ENCODE measurements at places on chromosomes 2 and 18.

DNA sequence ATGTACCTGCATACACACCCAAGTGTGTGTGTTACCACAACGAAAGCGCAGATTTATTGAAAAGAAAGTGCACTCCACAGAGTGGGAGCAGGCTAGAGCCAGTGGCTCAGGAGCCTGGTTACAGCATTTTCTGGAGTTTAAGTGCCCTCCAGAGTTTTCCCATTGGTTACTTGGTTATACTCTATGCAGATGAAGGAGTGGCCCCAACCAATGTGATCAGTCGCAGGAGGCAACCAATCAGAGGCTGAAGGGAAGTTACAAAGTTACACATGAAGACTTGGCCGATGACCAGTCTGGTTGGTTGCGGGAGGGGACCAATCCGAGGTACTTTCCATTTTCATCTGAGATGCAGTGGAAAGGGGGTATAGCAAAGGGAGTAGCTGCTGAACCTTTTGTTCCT lies 13.5 kb upstream of the PRLH start:
- DNase-seq: no peak

DNA sequence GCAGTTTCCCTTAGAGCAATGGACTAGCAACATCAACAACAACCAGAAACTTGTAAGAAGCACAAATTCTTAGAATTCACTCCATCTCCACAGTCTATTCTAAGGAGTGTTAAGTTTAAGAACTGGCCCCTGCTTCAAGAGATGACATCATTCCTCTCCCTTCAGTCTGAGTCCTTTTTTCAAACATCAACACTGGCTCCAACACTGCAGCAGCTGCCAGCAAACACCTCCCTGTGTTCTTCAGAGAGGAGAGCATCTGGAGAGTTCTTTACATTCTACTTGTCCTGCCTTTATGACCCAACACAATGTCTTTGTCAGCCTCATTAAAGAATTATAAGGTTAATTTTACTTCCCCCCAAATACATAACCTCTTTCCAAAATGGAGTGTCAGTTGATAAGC lies 122.3 kb downstream of the HNMT start:
- no peak for DNase-seq

DNA sequence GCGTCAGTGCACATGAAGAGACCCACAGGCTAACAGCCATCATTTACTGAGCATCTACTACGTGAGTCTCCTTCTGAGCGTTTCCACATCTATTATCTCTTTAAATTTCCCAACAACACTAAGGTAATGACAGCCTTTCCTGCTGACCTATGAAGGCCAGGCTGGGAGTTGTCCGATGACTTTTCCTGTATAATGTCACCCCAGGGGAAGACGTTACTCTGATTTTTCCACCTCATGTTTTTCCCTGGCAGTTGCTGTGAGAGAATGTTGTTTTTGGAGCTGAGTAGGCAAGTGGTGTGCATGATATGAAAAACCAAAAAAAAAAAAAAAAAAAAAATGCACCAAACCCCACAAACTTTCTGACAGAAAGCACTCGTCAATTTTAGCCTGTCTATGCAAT lies 207.6 kb downstream of the SLC8A1 start:
- DNase-seq: no peak

DNA sequence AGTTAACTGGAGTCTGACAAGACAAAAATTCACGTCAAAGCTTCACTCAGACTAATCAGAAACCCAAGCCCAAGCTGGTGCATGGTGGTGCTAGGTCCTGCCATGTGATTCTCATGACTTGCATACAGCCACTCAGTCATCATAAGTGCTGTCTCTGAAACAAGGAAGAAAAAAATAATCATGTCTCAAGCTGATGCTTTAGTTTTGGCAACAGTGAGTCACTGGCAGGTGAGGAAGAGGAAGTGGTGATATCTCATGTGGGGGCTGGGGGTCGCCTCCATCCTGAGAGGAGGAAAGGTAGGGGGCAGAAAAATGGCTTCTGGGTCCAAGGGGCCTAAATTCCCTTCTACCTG lies 136.3 kb downstream of the TMEM163 start:
- no peak for DNase-seq

DNA sequence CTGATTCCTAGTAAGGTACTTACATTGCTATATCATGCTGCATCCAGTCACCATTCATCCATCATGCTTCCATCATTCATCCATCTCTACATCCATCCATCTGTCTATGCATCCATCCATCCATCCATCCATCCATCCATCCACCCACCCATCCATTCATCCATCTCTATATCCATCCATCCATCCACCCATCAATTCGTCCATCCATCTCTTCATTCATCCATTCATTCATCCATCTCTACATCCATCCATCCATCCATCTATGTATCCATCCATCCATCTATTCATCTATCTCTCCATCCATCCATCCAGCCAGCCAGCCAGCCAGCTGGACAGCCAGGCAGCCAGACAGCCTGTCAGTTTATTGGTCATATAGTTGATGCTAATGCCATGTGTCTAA lies 20.7 kb downstream of the PRKCE start:
- no peak for DNase-seq

DNA sequence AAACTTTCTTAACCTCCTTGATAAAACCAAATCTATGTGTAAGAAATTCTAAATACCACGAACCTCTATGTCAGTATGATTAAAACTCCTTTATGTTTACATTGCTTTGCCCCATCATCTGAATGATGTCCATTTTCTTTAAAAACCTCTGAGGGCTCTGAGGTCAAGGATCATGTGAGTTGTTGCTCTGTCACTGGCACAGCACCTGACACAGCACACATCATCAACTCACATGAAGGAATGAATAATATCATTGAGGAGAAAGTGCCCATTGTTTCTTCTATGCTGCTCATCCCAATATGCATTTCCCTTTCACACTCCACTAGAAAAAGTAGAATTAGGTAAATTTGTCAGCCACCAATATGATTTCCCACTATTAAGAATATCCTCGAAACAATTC lies 1178.7 kb upstream of the NRXN1 start:
- DNase-seq: no peak

DNA sequence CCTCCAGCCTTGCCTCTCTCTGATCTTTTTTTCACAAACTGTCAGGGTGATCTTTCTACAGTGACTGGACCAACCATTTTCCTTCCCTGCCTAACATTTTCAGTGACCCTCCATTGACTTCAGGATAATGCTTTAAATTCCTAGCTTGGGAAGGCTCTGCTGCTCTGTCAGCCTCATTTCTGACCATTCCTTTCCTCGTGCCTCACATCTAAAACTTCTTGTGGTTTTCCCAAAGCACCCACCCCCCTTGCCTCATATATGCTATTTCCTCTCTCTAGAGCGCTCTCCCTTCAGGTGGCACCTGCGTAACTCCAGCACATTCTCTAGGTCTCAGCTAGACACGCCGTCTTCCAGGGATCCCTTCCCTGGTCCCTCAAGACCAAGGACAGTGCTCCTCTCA lies 37.2 kb downstream of the DRC1 start:
- no peak for DNase-seq

DNA sequence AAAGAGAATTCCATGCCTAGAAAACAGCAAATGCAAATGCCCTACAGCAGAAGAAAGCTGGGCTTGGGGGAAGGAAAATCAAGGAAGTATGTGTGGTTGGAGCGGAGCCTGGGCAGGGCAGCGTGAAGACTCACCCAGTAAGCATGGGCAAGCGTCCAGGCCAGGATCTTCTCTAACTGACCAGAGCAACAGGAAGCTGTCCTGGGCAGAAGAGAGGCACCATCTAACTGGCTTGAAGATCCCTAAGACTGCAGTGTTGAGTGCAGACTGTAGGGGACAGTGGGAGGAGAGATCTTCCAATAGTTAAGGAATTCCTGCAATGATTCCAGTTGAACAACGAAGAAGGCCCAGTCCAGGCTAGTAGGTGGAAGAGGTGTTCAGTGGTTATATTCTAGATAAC lies 57.9 kb downstream of the NXPH2 start:
- no peak for DNase-seq

GRCh38 chr2:88671786-88672427 lies 19.6 kb upstream of the RPIA start:
- DNase-seq: no peak

DNA sequence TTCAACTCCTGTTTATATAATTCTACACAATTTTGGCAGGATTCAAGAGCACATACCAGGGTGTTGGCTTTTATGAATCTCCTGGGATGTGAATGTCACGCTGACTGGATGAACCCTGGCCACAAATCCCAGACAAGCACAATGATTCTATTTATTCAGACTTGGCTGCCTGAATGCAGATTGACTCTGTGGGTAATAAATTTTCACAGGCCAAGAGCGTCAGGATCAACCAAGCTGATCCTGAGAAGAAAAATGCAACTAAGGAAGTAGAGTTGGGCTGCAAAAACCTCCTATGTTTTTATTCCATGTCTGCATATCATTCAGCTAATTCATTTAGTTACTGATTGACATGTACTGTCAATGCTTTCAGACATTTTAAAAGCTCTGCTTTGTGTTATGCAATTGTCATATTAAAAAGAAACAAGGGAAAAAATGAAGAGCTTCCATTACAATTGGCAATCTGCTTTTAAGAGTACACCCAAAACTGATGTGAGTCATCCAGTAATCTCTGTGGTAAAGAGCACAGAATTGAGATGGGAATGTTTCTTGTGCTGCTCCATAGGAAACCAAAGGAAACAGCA lies 173.0 kb upstream of the REV1 start:
- DNase-seq: no peak

GRCh38 chr2:26534098-26534864 lies 56.4 kb upstream of the OTOF start:
- DNase-seq: no peak

- no peak for DNase-seq
Observed at GRCh38 chr18:36411745-36412168, 114.2 kb downstream of the FHOD3 start.

- DNase-seq: no peak
Observed at GRCh38 chr18:7096838-7097237, 20.8 kb downstream of the LAMA1 start.

GRCh38 chr2:160751021-160751420 lies 257.4 kb upstream of the RBMS1 start:
- DNase-seq: no peak

GRCh38 chr2:24870891-24871705 lies 48.9 kb downstream of the ADCY3 start:
- no peak for DNase-seq

GRCh38 chr18:79472946-79473345 lies 77.2 kb downstream of the NFATC1 start:
- DNase-seq: no peak

DNA sequence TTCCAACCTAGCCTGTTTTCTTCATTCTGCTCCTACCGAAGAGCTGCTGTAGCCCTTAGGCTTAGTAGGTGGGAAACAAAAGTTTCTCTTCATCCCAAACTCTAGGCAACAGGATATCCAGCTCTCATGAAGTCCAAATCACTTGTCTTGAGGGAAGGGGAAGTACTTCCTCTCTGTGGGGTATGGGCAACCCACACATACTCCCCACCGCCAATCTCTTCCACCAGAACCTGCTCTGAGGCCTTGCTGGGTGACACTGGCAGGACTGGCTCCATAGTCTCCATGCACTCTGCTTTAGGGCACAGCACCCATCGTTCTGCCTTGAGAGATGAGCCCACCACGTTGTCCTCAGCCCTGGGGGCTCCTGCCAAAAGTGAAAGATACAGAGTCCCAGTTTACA lies 173.0 kb downstream of the NCK2 start:
- DNase-seq: no peak

All from stimulated activated CD8-positive, alpha-beta memory T cell treated with anti-CD3 and anti-CD28 coated beads, Interleukin-4, amount 100 ng/mL, for 1 hour (primary cell).